Anterior cingulate cortex (tissue), 58 donors: ENCODE measurements at places on chromosomes 5 and 9.
A peak's percentile ranks its signal among the peaks of the same experiment; 100 is the strongest.

- DNase-seq = no peak
These were observed 56.7 kb downstream of the HSPA4 start for GRCh38 chr5:133108481-133108921.

GRCh38 chr9:17204611-17205152 lies 69.8 kb downstream of the CNTLN start:
- no peak for DNase-seq

DNA sequence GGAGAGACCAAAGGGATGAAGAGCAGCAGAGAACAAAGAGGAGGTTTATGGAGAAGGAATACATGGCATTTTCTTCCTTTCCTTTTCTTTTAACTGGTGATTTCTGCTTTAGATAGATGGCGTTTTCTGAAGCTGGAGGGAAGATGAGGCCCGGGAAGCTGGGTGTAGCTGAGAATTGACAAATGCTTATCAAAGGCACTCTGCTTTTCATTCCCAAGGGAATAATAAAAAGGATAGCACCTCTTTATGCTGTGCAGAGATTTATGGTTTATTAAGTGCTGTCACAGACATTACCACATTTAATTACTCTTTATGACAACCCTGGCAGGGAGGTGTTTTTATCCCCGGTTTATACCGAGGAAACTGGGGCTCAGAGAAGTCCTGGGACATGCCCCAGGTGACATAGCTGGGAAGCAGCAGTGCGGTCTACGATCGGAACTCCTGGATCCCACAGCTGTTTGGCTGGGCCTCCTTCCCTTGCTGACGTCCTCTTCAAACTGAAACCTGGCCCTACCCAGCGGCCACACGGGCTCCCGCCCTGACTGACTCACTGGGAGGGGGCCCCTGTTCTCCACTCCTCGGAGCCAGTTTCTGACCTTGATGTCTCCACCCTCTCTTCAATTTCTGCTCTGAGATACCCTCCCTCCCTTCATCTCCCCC lies 8.2 kb upstream of the EPB41L4B start:
- no peak for DNase-seq

GRCh38 chr9:124693403-124693802 lies 77.7 kb downstream of the NR6A1 start:
- no peak for DNase-seq

GRCh38 chr9:75950998-75951397 lies 60.5 kb downstream of the PCSK5 start:
- no peak for DNase-seq

- DNase-seq = no peak
These were observed 436.6 kb downstream of the DTWD2 start for GRCh38 chr5:118551716-118552115.

DNA sequence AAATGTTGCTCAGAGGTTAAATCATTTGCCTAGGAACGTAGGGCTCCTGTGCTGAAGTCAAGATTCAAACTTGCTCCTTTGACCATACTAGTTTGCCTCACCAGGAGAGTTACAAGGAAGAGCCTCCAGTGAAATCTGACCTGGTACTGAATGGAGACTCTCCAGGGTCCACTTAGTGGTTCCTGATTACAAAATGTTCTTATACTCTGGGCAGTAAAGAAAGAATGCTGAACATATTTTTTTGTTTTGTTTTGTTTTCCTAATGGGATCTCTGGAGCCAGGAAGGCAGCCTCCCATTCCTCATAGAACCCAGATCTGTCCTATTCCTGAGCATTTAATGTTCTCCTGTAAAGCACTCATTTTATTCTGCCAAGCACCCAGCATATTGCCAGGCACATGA lies 256.5 kb upstream of the CLINT1 start:
- no peak for DNase-seq

GRCh38 chr5:168575391-168576372 lies 3.5 kb downstream of the PANK3 start:
- DNase-seq = no peak

- DNase-seq = no peak
These were observed 75.5 kb downstream of the SEMA4D start for GRCh38 chr9:89422151-89422975.

DNA sequence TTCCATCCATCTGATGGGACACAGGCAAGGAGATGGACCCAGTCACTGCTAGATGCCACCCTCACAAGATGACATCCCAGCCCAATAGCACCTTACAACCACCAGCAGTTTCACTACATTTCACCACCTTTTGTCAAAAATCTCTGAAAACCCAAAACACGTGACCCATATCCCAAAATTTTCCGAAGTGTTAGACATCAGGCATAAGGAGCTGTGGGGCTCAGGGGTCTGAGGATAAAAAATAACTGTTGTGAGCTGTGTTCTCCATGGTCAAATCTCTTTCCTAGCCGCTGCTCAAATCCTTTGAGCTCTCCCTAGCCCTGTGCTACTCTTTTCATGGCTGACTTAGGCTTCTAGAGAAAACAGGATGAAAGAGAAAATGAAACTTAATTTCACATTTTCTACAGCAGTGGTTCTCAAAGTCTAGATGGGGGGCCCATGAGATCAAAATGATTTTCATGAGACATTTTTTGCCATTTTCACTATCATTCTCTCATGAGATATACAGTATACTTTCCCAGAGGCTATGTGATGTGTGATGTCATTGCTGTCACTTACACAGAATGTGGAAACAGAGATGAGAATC lies 40.7 kb downstream of the TIMD4 start:
- DNase-seq = no peak

DNA sequence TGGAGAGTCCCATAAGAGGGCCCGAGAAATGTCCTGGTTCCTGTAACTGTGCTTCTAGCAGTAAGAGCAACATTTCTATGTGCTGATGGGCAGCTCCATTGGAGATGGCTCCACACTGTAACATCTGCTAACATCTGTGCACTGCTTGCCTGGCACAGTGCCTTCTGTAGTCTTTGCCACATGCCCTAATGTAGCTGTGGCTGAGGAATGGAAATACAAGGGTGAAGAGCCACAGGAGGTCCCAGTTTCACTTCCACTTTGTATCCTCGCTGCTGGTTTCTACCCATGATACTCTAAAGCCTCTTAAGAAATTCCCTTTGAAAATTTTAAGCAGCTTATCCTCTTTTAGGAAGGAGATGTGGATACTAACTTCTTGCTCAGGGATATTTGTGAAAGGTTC lies 97.4 kb downstream of the HOMER1 start:
- no peak for DNase-seq

- DNase-seq = no peak
These were observed 43.4 kb upstream of the FANCC start for GRCh38 chr9:95360866-95361265.

- DNase-seq = peak; percentile 40
These were observed 46.6 kb downstream of the ARHGAP26 start for GRCh38 chr5:142816531-142817430.
